ENCODE measurements at places on chromosomes 5 and 9. TPM values are rescaled to one million over a fixed set of nuclear protein-coding genes. Genes with fewer than 3 reads are reported as not detected.

- no peak for DNase-seq
Observed at GRCh38 chr9:71052287-71052686, 69.1 kb downstream of the TRPM3 start.

DNA sequence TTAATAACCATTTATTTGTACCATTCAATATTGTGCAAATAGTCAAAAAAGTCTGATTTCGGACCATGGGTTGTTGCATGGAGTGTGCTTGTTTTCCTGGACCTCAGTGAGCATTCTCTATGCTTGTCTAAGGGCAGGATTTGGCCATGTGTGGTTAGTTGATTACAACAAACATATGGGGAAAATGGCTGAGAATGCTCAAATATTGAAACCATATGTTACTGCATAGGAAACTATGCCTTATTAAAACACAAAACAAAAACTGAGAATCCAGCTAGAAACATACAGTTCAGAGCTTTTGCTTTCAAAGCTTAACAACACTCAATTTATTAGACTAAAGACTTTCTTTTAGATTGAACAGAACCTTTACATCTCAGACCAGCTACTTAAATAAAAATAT lies 928.3 kb downstream of the NR2F1-AS1 start:
- no peak for DNase-seq

- DNase-seq: no peak
Observed at GRCh38 chr9:132505991-132506655, 76.3 kb upstream of the BARHL1 start.

- DNase-seq: no peak
Observed at GRCh38 chr5:27854243-27854852, 816.0 kb upstream of the CDH9 start.

GRCh38 chr5:81241961-81242648 lies 9.0 kb downstream of the CKMT2 start:
- no peak for DNase-seq

GRCh38 chr9:131382850-131383729 lies 10.8 kb upstream of the PRRC2B start:
- no peak for DNase-seq

GRCh38 chr5:172505845-172506244 lies 51.5 kb upstream of the SH3PXD2B start:
- DNase-seq: no peak

- no peak for DNase-seq
Observed at GRCh38 chr9:7287065-7287464, 512.5 kb downstream of the DMAC1 start.

- no peak for DNase-seq
Observed at GRCh38 chr9:20290257-20290656, 332.0 kb downstream of the MLLT3 start.

FOXD4L4 gene
- 0.25 TPM for total RNA-seq

ADGRD2 gene
- not detected for total RNA-seq

STC2 gene
- total RNA-seq: 28.9 TPM

TMEM171 gene
- total RNA-seq: 15.4 TPM

NTNG2 gene
- total RNA-seq: 0.92 TPM

All from pulmonary artery endothelial cell (primary cell).